Tracheal epithelial cell (primary cell): ENCODE measurements at places on chromosomes 2 and 18. TPM values are rescaled to one million over a fixed set of nuclear protein-coding genes. Genes with fewer than 3 reads are reported as not detected.

Gene ALPP
- total RNA-seq: not detected in 2 replicates

Gene NGEF
- total RNA-seq: 0.21 and 0.96 TPM in 2 replicates

Gene STPG4
- 0.24 TPM in 1 of 2 replicates, not detected in the other for total RNA-seq

Gene DAW1
- 0.64 and 1.4 TPM in 2 replicates for total RNA-seq
